Activated CD4-positive, alpha-beta T cell treated with anti-CD3 and anti-CD28 coated beads, Interleukin-2, Interleukin-4, amounts not matched to agents 100 ng/mL and 50 ng/mL, durations not matched to agents 16 hours and 8 hours (primary cell): ENCODE measurements at places on chromosomes 3 and 15.
A peak's percentile ranks its signal among the peaks of the same experiment; 100 is the strongest.

- DNase-seq, result no peak
Measured at GRCh38 chr15:66959875-66960274, 105.5 kb upstream of the SMAD3 start.

GRCh38 chr15:62745621-62746225, 296.8 kb upstream of the TPM1 start:
- no peak for DNase-seq

DNA sequence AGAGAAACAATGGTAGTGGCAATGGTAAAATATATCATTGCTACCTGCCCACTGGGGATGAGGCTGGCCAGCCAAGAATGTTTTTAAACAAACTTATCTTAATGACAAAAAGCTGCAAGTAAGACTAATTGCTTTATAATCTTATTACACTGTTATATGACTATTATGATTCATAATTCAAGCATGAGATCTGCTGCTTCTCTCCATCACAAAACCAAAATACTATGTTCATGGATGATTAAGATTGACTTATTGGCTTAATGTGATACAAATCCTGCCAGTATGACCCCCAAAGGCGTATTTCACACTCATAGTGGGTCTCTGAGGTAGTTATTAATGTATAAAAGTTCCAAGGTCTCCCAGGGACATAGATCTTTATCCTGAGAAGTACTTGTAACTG, 52.6 kb downstream of the FBN1 start:
- no peak for DNase-seq

DNA sequence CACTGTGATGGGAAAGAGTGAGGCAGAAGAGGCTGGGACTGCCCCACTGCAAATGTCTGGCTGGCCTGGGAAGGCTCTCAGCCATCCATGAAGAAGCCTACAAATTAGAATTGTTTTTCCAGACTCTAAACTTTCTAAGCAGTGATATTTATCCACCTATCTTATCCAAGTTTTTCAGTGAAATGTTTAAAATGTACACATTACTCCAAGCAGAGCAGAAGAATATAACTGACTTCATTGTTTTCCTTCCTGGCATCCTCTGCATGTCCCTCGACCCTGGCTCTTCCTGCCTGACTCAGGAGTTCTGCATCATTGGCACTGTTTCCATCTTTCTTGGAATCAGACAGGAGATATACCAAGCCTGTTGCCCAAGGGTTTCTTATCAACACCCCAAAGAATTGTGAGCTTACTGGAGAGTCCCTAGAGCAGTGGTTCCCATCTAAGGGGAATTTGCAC, 401.5 kb upstream of the PROK2 start:
- DNase-seq, result no peak

GRCh38 chr15:51288143-51289065, 50.0 kb downstream of the CYP19A1 start:
- DNase-seq, result no peak

- no peak for DNase-seq
Measured at GRCh38 chr3:56810577-56811545, 9.1 kb upstream of the ARHGEF3 start.

- no peak for DNase-seq
Measured at GRCh38 chr15:89115547-89115946, 27.3 kb downstream of the ABHD2 start.

- DNase-seq, result peak; percentile 1
Measured at GRCh38 chr3:19543212-19543841, 390.7 kb downstream of the EFHB start.

GRCh38 chr15:78878356-78878755, 5.7 kb downstream of the MORF4L1 start:
- DNase-seq, result no peak

DNA sequence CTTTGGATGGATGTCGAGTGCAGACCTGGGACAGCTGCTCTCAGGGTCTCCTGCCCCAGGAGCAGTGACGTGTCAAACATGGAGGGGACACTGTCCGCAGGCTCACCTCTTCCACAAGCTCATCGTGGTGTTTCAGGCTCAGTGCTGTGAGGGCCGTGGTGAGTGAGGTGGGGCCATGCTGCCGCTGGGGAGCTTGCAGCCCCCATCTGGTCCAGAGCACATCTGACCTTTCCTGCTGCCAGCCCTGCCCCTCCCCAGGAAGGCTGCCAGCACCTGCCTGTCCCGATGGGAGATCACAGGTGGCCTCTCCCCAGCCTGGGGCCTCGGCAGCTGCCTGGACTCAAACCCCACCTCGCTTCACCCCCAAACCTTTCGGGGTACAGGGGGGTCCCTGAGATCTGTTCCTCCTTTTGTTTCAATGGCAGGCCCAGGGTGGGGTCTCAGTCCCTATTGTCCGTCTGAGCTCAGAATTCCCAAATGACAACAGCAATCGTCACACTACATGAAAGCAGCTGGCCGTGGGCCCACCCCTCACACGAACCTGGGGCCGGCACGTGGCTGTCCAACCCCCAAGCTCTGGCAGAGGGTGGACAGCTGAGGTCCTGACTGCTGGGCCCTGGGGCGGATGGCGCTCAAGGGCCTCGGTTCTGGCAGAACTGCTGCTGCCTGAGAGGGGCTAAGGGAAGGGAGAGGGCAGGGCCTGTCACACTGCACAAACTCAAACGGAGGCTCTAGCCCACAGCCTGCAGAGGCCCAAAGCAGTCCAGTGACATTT, 65.0 kb upstream of the RPL32 start:
- DNase-seq, result no peak

GRCh38 chr3:29697989-29698388, 417.1 kb downstream of the RBMS3 start:
- no peak for DNase-seq

- DNase-seq, result no peak
Measured at GRCh38 chr3:118740722-118741290, 293.8 kb downstream of the IGSF11 start.

DNA sequence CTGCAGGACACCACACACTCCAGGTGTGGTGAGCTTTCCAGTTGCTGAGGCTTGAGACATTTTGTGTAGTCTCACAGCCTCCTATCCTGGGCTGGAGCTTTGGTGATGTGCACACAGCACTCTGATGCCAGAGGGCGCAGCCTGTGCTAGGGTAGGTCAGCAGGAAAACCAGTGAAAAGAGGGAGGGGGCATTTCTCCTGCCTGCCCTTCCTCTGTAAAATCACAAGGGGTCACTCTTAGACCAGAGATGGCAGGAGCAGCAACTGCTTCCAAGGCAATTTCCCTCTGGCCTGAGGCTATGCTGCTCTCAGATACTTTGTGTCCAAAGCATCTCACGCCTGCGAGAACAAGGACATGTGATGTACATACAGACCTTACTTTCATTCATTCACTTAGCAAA, 16.5 kb upstream of the MUSTN1 start:
- peak; percentile 42 for DNase-seq

GRCh38 chr3:76551739-76552138, 488.2 kb upstream of the ROBO2 start:
- DNase-seq, result no peak

- no peak for DNase-seq
Measured at GRCh38 chr3:182058488-182058887, 346.8 kb downstream of the SOX2 start.

- no peak for DNase-seq
Measured at GRCh38 chr3:68123231-68123630, 468.8 kb upstream of the SUCLG2 start.

DNA sequence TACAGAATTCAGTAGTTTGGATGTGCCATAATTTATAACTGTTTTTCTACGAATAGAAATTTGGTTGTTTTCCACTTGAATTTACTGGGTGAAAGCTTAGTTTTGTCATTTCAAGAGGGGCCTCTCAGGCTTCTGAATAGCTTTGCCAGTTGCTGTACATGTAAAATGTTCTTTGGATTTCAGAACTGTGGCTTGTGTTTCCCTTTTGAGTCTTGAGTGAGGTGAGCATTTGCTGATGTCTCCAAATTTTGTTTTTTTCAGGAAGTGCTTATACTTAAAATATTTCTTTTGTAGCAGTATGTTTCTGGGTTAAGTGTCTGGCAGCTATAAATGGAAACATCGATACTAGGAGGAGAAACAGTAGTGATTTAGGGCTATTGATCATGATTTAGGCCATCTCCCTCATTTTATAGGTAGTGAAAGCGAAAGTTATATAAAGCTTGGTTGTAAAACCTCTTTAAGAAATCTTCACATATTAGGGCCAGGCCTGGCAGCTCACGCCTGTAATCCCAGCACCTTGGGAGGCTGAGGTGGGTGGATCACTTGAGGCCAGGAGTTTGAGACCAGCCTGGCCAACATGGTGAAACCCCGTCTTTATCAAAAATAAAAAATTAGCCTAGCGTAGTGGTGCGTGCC, 9.2 kb upstream of the TRAK1 start:
- DNase-seq, result peak; percentile 56

- no peak for DNase-seq
Measured at GRCh38 chr3:60636846-60637245, 614.4 kb downstream of the FHIT start.

GRCh38 chr3:52333869-52334557, 17.9 kb downstream of the DNAH1 start:
- DNase-seq, result no peak

DNA sequence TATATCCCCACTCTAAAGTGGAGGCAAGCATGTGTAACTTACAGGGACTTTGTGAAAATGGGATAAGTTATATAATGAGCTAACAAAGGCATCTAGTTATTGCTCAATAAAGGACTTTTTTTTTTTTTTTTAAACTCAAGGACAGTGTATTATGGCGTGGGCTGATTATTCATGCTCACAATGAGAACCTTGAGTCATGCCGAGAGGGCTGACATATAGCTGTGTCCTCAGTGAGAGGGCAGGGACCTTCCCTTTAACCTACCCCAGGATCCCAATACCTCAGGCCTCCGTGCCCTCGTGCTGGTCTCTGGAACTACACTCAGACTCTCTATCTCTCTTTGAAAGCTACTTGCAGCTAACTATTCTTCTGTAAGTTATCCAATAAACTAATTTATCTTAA, 319.9 kb upstream of the ICE2 start:
- peak; percentile 71 for DNase-seq

- no peak for DNase-seq
Measured at GRCh38 chr3:62088472-62089104, 284.8 kb downstream of the FEZF2 start.

DNA sequence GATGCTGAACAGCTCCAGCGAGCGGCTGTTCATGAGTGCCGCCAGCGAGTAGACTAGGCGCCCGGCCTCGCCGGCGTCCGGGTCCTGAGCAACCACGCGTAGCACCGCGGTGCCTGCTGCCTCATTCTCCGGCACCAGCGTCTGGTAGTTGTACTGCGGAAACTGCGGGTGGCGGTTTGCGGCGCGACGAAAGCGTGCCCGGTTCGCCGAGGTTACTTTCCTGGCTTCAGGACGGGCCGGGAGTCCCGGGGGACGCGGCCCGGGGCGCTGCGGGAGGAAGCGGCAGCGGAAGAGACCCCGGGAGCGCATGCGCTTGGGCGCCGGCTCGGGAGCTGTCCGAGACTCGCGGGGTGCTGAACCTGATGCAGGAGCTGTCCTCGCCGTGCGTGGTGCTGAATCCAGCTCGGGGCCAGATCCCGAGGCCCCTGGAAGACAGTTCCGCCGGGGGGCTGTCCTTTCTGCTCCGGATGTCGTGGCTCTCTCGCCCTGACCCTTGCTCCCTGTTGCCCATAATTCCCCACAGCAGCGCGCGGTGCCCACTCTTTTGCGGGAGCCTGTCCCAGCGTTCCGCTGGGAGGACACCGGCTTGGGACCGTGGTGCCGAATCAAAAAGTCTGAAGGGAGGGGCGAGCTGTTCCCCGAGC, 1.1 kb downstream of the CELSR3 start:
- peak; percentile 64 for DNase-seq

DNA sequence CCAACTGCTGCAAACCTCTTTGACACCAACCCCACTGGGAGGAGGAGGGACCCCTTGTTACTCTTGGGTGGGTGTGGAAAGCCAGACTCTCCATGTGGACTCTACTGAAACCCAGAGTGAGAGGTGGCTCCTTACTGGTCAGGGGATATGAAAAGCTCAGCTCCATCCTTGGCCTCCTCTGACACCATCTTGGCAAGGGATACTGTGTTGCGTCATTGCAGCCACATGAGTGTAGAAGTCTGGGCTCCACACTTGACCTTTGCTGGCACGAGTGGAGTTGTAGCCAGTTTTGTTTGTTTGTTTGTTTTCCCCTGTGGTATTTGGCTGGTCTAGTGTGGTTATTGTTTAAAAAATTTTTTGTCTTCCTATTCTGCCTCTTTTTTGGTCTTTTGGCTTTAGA, 289.1 kb downstream of the GAP43 start:
- DNase-seq, result no peak

GRCh38 chr3:18241837-18242236, 183.3 kb downstream of the SATB1 start:
- DNase-seq, result no peak

GRCh38 chr15:25060996-25061620, 106.3 kb downstream of the SNRPN start:
- DNase-seq, result no peak

DNA sequence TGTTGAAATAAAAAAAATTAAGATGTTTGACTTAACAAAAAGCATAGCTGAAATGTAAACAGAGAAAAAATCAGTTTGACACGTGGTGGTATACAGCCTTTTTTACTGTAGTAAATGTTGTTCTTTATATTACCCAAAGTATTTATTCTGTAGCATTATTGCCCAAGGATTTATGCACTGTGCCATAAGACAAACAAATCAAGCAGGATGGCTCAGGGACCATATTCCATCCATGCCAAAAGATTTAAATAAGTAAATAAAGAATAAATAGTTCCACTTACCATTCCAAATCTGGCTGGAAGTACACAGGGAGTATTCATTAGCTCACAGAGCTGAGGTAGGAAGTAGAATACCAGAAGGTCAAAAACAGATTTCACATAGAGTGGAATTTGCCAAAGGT, 666.7 kb upstream of the CADM2 start:
- DNase-seq, result no peak

GRCh38 chr3:173225351-173225750, 84.3 kb upstream of the SPATA16 start:
- no peak for DNase-seq

GRCh38 chr3:124812291-124813265, 74.6 kb downstream of the ITGB5 start:
- peak; percentile 6 for DNase-seq

GRCh38 chr15:40511472-40512133, 40.8 kb downstream of the CHST14 start:
- DNase-seq, result no peak

DNA sequence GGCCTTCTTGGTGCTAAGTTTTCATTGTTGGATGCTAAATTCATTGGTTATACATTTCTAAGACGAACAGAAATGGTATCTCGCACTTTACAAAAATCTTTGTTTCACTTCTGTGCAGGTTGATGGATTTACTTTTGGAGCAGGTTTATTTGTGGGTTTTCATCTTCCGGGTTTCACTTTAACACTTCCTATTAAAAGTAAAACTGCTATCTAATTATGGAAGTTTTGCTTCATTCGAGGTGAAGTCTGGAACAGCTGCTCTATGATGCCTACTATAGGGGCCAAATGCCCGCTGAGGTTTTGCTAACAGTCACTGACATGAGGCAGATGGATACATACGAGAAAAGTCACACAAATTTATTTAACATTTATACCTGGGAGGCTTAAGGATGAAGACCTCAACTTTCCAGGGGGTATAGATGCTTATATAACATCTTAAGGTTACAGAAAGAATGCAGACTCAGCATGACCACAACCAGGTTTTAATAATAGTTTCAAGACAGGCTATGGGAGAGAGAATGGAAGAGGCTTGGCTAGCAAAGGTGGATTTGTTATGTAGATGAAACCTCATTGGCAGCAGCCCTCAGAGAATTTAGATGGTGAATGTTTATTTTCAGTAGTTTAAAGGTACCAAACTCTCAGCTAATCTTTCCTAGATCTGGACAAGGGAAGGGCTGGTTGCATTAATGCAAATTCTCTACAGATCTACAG, 54.2 kb downstream of the OSTN start:
- DNase-seq, result no peak

- DNase-seq, result no peak
Measured at GRCh38 chr15:70923311-70924080, 30.9 kb downstream of the LRRC49 start.
